ENCODE measurements at places on chromosomes 7 and 10.

DNA sequence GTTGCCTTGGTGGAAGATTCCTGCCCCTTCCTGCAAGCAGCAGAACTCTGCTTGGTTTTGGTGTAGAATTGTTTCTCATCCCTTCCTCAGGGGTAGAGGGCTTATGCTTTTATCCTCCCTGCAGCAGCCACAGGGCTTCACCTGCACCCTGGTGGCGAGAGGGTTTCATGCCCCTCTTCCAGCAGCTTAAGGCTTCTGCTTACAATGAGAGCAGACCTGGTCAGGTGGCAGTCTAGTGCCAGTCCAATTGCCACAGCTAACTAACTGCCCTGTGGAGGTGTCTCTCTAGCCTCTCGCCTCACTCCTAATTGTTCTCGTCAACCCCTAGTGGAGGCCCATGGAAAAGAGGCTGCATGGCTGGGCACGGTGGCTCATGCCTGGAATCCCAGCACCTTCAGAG, 19.3 kb downstream of the ACBD7 start:
- H3K27me3 ChIP-seq = no peaks in the 10 kb centered on the region
- no peaks in the 10 kb centered on the region for H3K4me1 ChIP-seq
- H3K36me3 ChIP-seq = no peaks in the 10 kb centered on the region
- DNase-seq = no peak
- no peak overlapping the region for H3K27ac ChIP-seq

DNA sequence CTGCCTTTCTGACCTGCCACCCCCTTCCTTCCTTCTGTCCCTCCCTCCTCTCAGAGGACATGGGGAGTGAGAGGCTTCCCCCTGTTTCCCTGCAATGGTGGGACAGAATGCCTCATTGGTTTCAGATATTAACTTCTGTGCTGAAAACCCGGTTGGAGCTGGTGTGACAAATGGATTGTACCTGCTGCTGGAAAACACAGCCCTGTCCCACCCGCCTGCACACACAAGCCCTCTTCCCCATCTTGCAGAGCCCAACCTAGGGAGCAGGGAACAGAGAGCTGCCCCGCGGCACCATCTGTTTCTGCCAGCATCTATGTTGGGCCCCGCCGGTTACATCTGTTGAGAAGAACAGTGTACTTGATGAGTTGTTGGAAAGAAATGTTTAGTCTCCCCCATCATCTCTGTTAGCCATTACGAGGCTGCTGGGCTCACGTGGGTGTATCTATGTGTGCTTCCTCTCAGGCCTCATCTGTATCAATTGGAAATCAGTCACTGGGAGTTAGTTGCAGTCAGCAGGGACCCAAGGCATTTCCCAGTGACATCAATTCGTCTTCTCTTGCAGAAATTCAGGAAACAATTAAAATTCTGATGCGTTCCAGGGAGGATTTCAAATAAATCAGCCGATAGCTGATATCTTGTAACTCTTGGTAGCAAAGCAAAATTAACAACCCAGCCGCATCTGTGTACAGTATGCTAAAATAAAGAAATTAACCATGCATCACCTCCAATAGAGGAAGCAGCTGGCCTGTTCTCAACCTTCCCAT, 725.6 kb upstream of the GALNT17 start:
- H3K4me1 ChIP-seq = peaks cover 39% of the 10 kb centered on the region
- H3K4me3 ChIP-seq = no peak overlapping the region
- H3K27me3 ChIP-seq = no peaks in the 10 kb centered on the region

- H3K27me3 ChIP-seq = peaks cover 7% of the 10 kb centered on the region
- peak overlapping the region; percentile 92 for H3K27ac ChIP-seq
- H3K4me3 ChIP-seq = peak overlapping the region; percentile 59
- DNase-seq = peak; percentile 83
Observed at GRCh38 chr10:110495731-110496552, 1.8 kb upstream of the DUSP5 start.

- no peaks in the 10 kb centered on the region for H3K27me3 ChIP-seq
- H3K36me3 ChIP-seq = no peaks in the 10 kb centered on the region
- no peak overlapping the region for H3K4me3 ChIP-seq
Observed at GRCh38 chr7:119090851-119091250, 866.3 kb downstream of the ANKRD7 start.

- no peaks in the 10 kb centered on the region for H3K36me3 ChIP-seq
- H3K4me3 ChIP-seq = no peak overlapping the region
- H3K27ac ChIP-seq = no peak overlapping the region
- no peaks in the 10 kb centered on the region for H3K4me1 ChIP-seq
- H3K27me3 ChIP-seq = no peaks in the 10 kb centered on the region
- no peak for DNase-seq
Observed at GRCh38 chr10:96339956-96340904, 18.6 kb downstream of the OPALIN start.

DNA sequence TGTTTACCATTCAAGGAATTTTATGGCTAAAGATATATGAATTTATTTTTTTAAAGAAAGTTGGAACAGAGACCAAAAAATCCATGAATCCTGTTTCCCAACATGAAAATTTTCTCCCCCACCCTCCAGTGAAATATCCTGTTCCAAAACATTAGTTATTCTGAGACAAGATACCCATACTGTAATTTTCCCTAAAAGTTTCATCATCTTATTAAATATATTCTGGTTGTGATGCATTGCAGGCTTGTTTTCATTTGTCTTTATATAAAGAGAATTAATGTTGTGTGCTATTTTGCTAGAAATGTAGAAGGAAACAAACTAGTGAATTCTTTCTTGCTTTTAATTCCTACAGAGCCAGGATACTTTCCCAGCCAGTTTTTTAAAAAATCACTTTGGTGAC, 106.6 kb downstream of the EXOC4 start:
- no peaks in the 10 kb centered on the region for H3K4me1 ChIP-seq
- H3K27ac ChIP-seq = no peak overlapping the region
- DNase-seq = no peak
- no peaks in the 10 kb centered on the region for H3K27me3 ChIP-seq
- no peak overlapping the region for H3K4me3 ChIP-seq

DNA sequence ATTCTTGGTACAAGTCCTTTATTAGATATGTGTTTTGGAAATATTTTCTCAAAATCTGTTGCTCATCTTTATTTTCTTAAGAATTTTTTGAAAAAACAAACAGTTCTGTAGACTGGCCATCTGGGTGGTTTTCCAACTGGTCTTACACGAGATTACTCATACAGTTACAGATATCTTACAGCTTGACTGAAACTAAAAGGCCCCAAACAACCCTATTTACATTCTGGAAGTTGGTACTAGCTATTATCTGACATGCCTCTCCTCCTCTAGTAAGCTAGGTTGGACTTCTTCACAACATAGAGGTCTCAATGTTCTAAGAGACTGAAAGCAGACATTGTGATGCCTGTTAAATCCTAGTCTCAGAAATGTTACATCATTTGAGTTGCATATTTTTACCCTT, 52.0 kb downstream of the ZNF22 start:
- no peak for DNase-seq
- H3K4me3 ChIP-seq = no peak overlapping the region
- no peaks in the 10 kb centered on the region for H3K27me3 ChIP-seq
- H3K36me3 ChIP-seq = no peaks in the 10 kb centered on the region
- no peaks in the 10 kb centered on the region for H3K4me1 ChIP-seq

DNA sequence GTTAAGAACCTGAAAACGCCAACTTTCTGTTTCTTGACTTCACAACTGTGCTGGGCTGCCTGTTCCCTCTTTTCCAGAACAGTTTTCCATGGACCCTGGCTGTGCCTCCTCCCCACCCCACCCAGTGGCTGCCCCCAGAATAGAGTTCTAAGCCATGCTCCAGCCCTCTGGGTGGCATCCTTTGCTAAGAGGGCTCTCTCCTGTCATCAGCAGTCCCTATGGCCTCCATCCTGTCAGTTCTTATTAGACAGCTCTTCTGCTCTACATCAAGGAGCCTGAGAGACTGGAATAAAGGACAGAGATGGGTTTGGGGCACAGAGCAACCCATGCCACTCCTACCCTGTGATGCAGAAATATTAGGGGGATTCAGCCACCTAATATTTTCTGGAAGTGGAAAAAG, 13.9 kb upstream of the LRRC4 start:
- no peaks in the 10 kb centered on the region for H3K27me3 ChIP-seq
- no peak for DNase-seq
- peaks cover 28% of the 10 kb centered on the region for H3K4me1 ChIP-seq
- H3K36me3 ChIP-seq = no peaks in the 10 kb centered on the region
- H3K4me3 ChIP-seq = no peak overlapping the region
- no peak overlapping the region for H3K27ac ChIP-seq

GRCh38 chr7:128025819-128026218, 5.4 kb downstream of the LRRC4 start:
- peak overlapping the region; percentile 12 for H3K27ac ChIP-seq
- no peaks in the 10 kb centered on the region for H3K4me1 ChIP-seq
- DNase-seq = no peak
- no peak overlapping the region for H3K4me3 ChIP-seq

DNA sequence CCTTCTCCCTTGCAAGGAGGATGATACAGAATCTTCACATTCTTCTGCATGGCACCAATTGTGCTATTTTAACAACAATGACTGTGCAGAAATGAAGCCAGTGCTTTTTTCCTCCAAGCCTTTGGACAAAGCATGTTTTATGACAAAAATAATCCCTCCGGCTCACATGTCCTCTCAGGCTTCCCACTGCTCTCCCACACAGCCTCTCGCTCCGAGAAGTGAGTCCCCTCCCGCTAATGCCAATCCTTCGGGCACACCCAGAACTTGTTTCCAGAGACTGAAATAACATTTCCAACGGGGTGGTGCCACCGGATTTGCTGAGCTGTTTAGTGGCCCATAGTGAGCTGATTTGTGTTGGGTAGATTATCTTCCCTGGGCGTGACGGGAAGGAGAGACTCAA, 35.8 kb downstream of the RBM17 start:
- H3K27ac ChIP-seq = peak overlapping the region; percentile 86
- no peak for DNase-seq
- peaks cover 58% of the 10 kb centered on the region for H3K4me1 ChIP-seq
- no peaks in the 10 kb centered on the region for H3K36me3 ChIP-seq
- no peaks in the 10 kb centered on the region for H3K27me3 ChIP-seq
- H3K4me3 ChIP-seq = no peak overlapping the region

GRCh38 chr10:9296190-9296589, 1241.7 kb downstream of the GATA3 start:
- no peak overlapping the region for H3K27ac ChIP-seq
- no peak overlapping the region for H3K4me3 ChIP-seq
- H3K36me3 ChIP-seq = no peaks in the 10 kb centered on the region
- no peaks in the 10 kb centered on the region for H3K27me3 ChIP-seq
- DNase-seq = no peak
- no peaks in the 10 kb centered on the region for H3K4me1 ChIP-seq

GRCh38 chr7:141074162-141074991, 513 bp downstream of the TMEM178B start:
- H3K27ac ChIP-seq = no peak overlapping the region
- no peaks in the 10 kb centered on the region for H3K36me3 ChIP-seq
- H3K4me3 ChIP-seq = peak overlapping the region; percentile 70
- peaks cover 38% of the 10 kb centered on the region for H3K4me1 ChIP-seq
- no peak for DNase-seq
- peaks cover 75% of the 10 kb centered on the region for H3K27me3 ChIP-seq
